ENCODE measurements at places on chromosomes 12 and 14.

DNA sequence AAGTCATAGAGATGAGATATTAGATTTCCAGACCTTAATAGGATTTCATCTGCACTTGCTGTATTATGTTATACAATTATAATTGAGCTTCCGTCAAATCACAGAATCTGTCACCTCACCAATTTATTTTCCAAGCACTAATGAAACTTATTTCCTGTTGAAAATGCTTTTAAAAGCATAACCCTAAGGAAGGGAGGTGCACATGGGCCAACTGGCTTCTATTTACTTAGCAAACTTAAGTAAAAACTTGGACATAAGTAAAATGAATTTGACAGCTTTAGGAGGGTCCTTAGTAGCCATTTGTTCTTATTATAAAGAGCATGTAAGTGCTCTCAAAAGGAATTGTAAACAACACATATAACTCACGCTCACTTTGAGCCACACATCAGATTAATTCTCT is 462.2 kb upstream of the TMPO start:
- peak; percentile 34 for DNase-seq

GRCh38 chr14:70908935-70909641 is 1.8 kb downstream of the PCNX1 start:
- DNase-seq: no peak

DNA sequence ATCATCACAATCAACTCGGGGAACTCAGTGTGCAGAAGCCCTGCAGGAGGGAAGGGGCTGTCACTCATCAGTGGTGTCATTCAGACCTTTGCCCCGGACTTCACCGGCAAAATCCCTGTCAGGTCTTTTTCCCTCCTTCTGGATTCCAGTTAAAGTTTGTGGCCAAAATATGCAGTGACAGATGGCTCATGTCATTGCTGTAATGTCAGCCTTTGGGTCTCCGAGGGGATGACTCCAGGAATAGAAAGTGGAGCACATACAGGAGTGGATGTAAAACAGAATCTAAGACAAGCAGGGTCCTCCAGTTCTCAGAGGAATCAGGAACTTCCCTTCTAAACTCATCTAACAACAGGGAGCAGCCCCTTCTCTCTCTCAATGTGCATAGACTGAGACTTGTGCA is 130.3 kb upstream of the RASSF8 start:
- no peak for DNase-seq

GRCh38 chr12:71236133-71236660 is 78.4 kb upstream of the TSPAN8 start:
- DNase-seq: no peak

DNA sequence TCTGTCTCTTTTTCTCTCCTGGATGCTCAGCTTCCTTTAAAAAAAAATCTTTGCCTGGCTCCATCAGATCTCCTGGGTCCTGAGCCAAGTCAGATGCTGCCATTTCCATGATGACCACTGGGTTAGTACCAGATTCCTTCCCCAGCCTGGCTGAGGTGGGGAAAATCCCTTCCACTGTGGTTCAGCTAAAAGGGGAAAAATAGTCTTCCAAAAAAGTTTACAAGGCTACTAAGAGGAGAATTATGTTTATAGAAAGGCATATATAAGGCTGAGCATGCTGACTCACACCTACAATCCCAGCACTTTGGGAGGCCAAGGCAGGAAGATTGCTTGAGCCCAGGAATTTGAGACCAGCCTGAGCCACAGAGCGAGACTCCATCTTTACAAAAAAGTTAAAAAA is 28.4 kb upstream of the GAS2L3 start:
- DNase-seq: no peak

DNA sequence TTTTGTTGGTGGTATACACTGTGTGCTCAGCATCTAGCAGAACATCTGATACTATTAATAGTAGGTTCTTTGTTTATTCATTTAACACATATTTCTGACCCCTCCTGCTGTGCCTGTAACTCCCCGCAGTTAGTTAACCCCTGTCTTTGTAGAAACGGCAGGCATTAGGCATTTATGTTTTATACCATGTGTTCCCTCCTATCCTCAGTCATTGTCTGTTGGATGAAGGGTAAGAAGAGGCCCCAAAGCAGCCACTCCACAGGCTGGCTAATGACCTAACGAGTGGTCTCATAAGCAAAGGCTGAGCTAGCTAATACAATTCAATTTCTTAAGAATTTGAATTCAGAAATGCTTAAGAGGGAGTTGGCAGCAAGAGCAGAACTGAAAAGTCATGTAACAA is 170.8 kb downstream of the TMX1 start:
- DNase-seq: no peak

GRCh38 chr12:16454481-16454880 is 107.0 kb downstream of the MGST1 start:
- no peak for DNase-seq

- DNase-seq: no peak
Measured at GRCh38 chr14:93975791-93976476, 436 bp downstream of the ASB2 start.

DNA sequence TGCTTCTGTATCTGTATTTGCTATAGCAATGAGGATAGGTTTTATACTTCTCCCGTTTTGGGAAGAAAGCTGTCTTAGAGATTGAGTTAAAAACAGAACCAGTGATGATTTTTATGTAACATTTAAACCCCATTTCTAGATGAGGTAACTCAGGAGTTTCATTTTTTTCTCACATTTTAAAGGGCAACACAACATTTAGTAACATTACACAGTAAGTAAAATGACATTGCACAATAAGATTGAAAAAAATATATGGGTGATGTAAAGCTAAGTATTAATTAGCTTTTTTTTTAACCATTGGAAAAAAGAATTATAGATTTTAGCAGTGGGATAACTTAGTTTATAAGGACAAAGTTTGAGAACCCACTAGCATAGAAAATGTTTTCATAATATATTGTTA is 25.2 kb upstream of the SCFD1 start:
- no peak for DNase-seq

GRCh38 chr12:96368233-96368632 is 32.0 kb downstream of the CDK17 start:
- DNase-seq: no peak

DNA sequence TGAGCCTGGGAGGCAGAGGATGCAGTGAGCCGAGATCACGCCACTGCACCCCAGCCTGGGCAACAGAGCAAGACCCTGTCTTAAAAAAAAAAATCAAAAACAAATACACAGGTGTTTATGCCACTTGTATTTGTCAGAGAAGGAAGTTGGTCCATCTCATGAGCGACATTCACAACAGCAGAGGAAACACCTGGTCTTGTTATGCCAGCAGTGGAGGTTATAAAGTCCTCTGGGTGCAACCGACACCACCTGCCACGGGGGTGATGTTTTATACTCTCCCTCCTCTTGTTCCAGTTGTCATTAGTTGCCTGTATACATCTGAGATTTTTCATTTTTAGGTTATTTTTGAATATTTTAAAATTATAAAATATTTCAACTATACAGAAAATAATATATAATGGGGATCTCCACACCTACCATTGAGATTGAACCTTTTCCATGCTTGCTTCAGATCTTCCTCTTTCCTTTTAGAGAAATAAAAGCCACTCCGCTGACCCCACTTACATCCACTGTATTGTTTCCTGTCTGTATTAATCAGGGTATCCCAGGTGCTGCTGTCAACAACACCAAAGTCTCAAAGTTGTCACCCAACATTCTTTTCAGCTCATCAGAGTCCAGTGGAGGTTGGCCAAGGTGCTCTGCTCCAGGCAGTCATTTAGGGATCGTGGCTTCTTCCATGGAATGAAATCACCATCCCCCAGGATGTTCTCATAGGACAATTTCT is 65.1 kb downstream of the RNFT2 start:
- DNase-seq: no peak
